LNCaP clone FGC (cell line): ENCODE measurements at places on chromosomes 1 and 21.

GRCh38 chr1:165877940-165878556, 50.6 kb downstream of the UCK2 start:
- DNase-seq, result no peak

DNA sequence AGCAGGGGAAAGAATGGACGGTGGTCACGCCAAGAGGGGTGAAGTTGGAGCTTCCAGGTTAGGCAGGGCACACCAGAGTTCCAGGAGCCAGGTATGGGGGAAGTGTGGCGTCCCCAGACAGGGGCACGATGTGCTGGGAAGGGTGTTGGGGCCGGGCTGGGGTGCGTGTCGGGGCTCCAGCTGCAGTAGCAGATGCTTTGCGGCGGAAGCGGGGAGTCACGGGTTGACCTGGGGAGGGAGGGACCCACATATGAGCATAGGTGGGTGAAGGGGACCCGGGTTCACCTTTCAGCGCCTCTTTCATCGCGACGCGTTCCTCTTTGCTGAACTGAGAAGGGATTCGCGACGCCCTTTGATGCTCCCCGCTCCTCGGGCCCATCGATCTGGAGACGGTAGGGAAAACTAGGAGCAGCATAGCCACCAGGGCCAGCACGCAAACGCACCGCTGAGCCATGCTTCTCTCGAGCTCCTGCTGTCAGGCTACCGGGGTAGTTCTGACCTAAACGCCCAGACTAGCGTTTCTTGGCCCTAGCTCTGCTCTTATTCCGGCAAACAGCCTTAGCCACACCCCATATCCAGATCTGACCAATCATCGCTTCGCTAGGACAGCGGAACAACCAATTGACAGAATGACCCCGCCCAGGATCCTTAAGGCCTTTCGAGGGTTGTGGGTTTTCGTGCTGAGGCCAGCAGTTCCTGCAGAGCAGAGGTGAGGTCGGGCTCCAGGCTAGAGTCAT, at the start of gene PM20D1:
TSS of gene PM20D1 (minus strand) at position 514 of the 737 bp plus-strand sequence. CDS start at position 454, 60 bp downstream.
- no peak for DNase-seq

DNA sequence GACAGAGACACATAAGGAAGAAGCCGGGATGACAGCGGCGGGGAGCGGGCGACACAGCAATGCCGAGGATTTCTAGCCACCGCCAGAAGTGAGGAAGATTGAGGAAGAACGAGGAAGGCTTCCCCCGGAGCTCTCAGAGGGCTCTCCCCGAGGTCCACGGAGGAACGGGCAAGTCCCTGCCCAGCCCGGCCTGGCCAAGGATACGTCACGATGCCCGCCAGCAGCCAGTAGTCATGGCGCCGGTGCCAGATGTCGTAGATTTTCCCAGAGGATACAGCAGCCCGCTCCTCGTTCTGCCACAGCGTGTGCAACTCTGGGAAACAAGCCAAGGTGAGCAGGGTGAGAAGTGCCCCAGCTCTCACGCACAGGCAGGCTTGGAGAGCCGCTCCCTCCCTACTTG, 65.9 kb downstream of the KCNAB2 start:
- DNase-seq, result no peak

DNA sequence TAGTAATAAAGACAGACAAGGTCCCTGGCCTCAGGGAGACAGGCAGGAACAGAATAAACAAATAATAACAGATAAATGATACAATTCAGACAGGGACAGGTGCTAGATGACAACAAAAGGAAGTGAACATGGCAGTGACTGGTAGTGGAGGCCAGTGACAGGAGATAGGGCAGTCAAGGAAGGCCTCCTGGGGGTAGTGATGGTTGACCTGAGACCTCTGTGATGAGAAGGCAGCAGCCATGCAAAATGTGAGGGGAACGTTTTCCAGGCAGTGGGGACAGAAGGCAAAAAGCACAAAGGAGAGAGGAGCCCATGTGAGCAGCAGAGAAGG, 18.5 kb downstream of the OPTC start:
- no peak for DNase-seq

DNA sequence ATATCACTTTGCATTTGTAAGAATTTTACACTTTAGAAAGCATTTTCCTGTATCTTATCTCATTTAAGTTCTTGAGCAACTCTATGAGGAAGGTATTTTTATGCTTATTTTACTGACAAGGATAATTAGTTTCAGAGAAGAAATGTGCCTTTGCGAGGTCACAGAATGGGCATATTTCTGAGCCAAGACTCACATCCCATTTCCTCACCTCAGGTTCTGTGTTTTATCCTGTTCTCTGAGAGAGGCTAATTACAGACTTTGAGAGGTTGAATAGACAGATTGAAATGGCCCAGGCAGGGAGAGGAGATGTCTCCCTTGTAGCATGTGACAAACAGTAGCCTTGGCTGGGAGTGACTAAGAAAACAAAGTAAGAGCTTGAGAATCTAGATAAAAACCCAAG, 39.1 kb upstream of the ZC3H11B start:
- no peak for DNase-seq

- DNase-seq, result no peak
Observed at GRCh38 chr1:32539584-32540571, 651 bp downstream of the ZBTB8A start.
